Neural progenitor cell (in vitro differentiated cells): ENCODE measurements at places on chromosomes 4 and X. TPM values are rescaled to one million over a fixed set of nuclear protein-coding genes. Genes with fewer than 3 reads are reported as not detected.

DNA sequence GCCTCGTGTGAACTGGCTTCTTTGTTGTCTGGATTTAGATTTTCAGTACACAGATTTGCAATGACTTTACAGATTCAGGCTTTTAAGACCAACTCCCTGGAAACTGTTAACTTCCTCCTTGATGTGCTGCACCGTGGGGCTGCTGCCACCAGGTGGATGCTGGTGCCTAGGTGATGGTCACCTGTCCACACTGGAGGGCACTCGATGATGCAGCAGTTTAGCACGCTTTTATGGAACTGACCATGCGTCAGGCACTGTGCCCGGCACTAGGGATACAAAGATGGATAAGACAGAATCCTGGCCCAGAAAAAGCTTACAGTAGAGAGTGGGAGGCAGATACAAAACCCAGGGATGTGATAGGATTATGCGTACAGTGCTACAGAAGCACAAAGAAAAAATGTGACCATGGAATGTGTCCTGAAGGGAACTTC is 180.7 kb downstream of the CEP135 start:
- peak; percentile 24 for DNase-seq

- DNase-seq, result no peak
Observed at GRCh38 chrX:137278825-137279224, 245.0 kb upstream of the GPR101 start.

The EGF gene
- 6.2 and 6.6 TPM in 2 replicates for total RNA-seq

DNA sequence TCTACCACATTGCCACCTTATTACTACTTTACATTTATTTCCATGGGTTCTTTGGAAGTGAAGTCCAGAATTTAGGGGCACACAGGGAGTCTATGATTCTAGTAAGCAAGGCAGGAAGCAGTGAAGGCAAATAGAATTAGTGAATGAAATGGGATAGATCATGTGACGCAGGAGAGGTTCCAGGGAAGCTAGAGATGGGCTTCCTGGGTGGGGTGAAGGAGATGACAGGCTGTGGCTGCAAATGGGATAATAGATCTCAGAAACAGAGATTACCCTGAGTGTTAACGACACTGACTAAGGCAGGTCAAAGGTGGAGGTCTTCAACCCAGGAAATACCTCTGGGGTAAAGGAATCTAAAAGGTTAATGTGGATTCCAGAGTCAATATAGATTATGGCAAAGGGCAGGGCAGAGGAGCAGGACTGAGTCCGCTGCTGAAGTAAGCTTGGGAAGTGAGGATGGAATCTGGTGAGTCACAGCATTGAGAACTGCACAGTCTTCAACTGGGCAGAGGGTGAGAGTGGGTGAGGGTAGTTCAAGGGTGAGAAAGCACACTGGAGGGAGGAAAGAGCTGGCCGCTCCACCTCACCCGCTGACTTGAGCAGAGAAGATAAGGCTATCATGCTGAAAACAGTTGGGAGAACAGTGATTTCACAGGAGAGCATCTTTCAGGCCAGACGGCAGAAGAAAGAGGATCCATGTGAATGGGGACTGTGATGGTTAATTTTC is 70.8 kb downstream of the ANXA3 start:
- no peak for DNase-seq

The LONRF3 gene
- total RNA-seq, result 0.25 and 0.39 TPM in 2 replicates

DNA sequence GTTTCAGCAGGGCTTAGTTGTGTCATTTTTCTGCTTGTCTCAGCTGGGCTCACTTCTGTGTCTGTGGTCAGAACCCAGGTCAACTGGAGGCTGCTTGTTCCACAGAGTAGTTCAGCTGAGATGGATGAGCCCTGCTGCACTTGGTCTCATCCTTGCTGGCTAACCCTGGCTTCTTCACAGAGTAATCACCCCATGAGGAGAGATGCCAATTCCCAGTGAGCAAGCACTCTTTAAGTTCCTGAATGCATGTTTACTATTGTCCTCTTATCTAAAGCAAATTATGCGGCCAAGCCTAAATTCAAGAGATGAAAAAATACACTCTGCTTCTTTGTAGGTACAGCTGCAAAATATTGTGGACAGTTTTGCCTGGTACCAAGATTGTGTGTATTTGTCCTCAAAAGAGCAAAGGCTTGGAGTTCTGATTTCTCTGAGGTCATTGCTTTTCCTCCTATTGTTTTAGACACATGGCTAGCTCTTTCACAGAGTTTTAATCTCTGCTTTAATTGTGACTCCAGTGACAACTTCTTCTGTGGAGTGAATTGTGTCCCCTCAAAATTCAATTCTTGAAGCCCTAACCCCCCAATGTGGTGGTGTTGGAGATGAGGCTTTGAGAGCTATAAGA is 236.6 kb upstream of the ANKRD50 start:
- DNase-seq, result no peak

- peak; percentile 67 for DNase-seq
Observed at GRCh38 chr4:75995727-75996126, 5.0 kb upstream of the SDAD1 start.

The FREM3 gene
- not detected in 2 replicates for total RNA-seq

DNA sequence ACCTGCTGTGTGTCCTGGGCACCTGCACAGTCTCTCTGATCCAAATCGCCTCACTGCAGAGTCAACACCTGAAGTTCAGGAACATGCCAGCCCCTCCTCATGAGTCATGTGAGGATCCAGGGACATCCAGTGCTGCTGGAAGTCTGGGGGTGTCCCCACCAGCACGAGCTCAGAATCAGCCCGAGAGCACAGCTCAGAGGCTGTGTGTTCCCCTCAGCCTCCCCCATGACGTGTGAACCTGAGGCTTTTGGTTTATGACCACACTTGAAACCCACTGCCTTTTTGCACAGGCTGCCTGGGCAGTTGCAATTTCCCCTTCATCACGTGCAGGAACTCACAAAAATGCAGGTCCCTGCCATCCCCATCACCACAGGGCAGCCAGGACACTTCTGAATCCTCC is 47.1 kb downstream of the PPP2R2C start:
- no peak for DNase-seq

DNA sequence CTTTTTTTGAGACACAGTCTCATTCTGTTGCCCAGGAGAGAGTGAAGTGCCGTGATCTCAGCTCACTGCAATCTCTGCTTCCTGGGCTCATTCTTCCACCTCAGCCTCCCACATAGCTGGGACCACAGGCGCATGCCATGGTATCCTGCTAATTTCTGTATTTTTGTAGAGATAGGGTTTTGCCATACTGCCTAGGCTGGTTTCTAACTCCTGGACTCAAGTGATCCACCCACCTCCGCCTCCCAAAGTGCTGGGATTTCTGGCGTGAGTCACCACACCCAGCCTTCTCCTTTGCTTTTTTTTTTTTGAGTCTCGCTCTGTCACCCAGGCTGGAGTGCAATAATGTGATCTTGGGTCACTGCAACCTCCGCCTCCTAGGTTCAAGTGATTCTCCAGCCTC is 94.1 kb downstream of the PDS5A start:
- no peak for DNase-seq

DNA sequence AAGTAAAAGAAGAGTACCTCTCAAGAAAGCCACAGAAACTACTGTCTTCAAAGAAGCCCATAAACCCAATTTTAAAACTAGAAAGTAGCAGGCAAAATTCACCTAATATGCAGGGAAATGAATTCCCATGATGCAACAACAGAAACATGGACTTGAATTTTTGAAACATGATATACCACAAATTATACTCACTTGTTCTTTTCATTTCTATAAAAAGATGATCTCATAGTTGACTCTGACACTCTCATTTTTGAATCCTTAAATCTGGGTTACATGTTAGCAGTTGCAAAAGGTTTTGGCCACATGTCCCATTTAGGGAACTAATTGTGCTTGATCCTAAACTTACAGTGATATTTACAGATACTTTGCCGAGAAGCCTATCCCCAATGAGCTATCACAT is 1130.8 kb downstream of the FAT4 start:
- DNase-seq, result no peak

DNA sequence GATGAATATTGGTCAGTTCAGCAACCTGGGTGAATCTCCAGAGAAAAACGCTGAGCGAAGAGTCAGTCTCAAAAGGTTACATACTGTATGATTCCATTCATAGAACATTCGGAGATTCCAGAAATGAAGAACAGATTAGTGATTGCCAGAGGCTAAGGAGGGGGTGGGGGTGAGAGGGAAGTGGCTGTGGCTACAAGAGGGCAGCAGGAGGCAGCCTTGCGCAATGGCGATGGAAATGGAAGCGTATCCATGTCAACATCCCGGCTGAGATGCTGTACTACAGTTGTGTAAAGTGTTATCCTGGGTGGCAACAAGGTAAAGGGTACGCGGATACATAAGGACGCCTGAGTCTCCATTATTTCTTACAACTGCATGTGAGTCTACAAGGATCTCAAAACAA is 18.0 kb downstream of the LYAR start:
- no peak for DNase-seq

GRCh38 chrX:115233497-115234455 is at the start of gene LRCH2:
Gene LRCH2 (minus strand): TSS chrX:115234096. CDS start chrX:115234041, 55 bp downstream.
- DNase-seq, result peak; percentile 86

- no peak for DNase-seq
Observed at GRCh38 chr4:56222514-56222913, 164.8 kb downstream of the AASDH start.

GRCh38 chr4:81845273-81845672 is 373.6 kb upstream of the RASGEF1B start:
- DNase-seq, result no peak

The FAM149A gene
- 4.6 and 10.4 TPM in 2 replicates for total RNA-seq

DNA sequence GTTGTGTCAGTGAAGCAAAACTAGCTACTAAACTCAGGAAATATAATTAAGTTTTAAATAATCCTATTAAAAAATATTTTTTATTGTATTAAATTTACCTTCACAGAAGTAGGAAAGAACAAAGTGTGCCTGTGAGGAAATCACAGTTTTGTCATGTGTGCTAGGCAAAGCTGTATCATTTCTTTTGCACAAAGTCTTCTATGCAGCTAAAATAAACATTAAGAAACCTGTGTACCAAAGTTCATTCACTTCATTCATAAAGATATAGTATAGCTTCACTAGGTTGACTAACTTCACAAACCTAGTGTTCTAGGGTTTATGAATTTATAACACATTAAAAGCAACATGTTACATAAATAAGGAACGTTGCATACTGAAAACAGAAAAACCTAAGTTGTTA is 131.0 kb downstream of the PDS5A start:
- no peak for DNase-seq

The PAGE4 gene
- total RNA-seq, result not detected in 2 replicates

- no peak for DNase-seq
Observed at GRCh38 chrX:11781133-11781532, 23.1 kb downstream of the MSL3 start.

- no peak for DNase-seq
Observed at GRCh38 chr4:158164768-158165213, 8.0 kb downstream of the GASK1B start.

- DNase-seq, result no peak
Observed at GRCh38 chr4:113531572-113531971, 230.0 kb downstream of the CAMK2D start.
